Kidney epithelial cell (primary cell): ENCODE measurements at places on chromosomes 2 and 18.
A peak's percentile ranks its signal among the peaks of the same experiment; 100 is the strongest.

DNA sequence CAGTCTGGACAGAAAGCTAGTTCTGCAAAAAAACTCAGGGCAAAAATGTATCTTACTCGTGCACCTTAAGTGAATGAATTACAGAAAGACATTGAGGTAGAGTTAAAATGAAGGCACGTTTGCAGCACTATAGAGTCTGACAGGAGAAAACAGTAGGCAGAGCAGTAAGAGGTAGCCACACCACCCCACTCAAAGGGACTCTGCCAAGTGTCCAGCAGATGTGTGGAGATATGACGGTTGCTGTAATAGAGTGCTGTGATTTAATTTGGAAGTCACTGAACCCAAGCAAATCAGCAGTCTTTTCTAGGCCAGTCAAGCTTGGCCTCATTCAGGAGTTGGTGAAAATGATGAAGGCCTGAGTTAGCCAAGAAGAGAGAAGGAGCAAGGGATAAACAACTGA is 464.4 kb downstream of the PTPRM start:
- no peak for DNase-seq

- DNase-seq = no peak
These were observed 48.7 kb downstream of the NETO1 start for GRCh38 chr18:72819050-72819449.

- no peak for DNase-seq
These were observed 6.5 kb upstream of the CAPN10 start for GRCh38 chr2:240579771-240580614.

GRCh38 chr2:181308766-181309515 is 148.2 kb upstream of the ITGA4 start:
- DNase-seq = no peak

DNA sequence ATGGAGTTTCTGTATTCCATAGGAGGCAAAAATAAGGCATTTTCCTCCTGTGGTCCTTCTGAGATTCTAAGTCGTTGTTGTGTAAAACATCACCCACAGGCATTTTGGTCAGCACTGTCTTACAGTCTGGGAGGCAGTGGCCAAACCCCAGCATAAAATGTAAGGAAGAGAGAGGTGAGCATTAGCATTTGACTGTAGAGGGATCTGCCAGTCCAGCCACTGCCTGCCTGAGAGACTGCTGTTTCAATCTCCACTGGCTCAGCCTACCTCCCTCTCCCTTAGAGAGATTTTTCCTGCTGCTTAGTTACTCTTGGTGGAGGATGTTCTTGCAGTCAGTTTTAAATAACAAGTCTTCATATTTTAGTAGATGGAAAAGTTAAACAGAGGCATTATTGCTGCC is 77.0 kb downstream of the ARHGEF33 start:
- DNase-seq = no peak

GRCh38 chr18:42619771-42620170 is 495.7 kb downstream of the RIT2 start:
- no peak for DNase-seq

- DNase-seq = no peak
These were observed 131.0 kb downstream of the ALPK2 start for GRCh38 chr18:58497845-58498244.

DNA sequence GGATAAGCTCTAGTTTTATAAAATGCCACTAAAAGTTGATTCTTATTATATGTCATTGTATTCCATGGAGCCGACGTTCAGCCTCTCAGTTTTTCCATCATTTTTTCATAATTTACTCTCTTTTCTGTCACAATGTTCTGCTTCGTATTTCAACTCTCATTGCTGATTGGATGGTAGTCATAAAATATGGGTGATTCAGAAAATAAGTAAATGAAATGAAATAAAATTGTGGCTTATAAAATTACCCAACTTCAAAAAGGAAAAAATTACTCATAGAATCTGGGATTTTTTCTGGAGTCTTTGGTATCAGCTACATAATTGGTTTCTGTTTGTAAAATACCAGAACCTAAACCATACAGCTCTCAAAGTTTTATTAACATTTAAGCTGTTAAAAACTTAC is 139.7 kb upstream of the ITGA4 start:
- no peak for DNase-seq

DNA sequence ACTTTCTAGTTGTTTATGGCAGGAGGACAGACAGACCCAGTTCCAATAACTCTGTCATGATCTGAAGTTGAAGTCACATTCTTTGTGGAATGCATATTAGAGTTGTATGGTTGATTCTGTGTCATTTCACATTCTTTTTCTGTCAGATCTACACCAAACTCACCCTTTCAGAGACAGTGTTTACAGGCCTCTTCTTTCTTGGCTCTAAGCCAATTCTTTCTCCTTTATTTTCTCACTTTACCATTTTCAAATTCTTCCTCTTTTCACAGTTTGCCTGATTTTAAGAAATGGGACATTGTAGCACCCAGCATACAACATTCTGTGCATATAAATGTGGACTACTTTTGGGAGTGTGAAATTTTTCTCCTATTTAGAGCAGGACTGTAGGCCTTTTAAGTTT is 103.7 kb downstream of the CCDC85A start:
- no peak for DNase-seq

- DNase-seq = no peak
These were observed 201.7 kb downstream of the ALK start for GRCh38 chr2:29719639-29720038.

GRCh38 chr2:24315669-24316068 is 44.7 kb downstream of the ITSN2 start:
- DNase-seq = peak; percentile 16

DNA sequence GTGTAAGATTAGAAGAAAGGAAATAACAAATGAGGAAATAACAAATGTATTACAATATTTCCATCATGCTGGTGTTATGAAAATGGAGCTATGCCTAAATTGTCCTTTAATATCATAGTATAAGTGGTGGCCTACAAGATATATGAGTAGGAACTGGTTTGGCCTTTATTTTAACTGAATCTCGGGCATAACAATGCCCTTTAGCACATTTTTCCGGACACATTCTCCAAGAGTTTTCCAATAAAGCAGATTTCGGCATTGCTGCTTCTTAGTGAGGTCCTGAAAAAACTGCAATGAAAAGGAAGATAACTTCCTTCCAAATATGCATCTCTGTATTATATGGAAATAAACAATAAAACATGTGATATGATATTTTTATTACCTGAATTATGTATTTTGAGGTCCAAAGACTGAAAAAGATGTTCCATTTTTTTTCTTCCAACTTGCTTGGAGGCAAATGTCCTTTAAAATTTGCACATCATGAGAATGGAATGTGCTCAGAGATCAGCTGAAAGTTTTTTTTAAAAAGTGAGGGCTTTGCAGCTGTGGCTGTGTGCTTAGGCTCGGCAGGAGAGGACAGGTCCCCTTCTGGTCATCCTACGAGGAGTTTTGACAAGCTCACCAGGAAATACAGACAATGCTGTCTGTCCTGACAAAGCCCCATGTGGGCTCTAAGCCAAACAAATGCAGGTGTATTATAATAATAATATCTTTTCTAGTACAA is 132.3 kb upstream of the RND3 start:
- DNase-seq = peak; percentile 62

- DNase-seq = no peak
These were observed 580.4 kb upstream of the FAM98A start for GRCh38 chr2:34179511-34179910.

DNA sequence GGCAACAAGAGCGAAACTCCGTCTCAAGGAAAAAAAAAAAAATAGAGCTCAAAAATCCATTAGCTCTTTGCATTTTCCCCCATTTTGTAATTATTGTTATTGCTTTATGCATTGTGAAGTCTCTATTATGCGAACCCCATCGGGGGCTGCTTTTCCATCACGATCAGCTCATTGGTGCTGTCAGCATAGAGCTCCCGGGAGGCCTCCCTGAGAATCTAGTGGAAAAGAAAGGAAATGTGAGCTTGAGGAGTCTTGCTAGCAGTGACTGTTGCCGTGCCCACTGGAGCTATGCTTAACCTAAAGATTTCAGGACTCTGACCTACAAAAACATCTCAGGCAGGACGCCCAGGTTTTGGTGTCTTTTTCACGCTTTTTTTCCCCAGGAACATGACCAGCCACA is 102.6 kb upstream of the NDUFV2 start:
- no peak for DNase-seq

DNA sequence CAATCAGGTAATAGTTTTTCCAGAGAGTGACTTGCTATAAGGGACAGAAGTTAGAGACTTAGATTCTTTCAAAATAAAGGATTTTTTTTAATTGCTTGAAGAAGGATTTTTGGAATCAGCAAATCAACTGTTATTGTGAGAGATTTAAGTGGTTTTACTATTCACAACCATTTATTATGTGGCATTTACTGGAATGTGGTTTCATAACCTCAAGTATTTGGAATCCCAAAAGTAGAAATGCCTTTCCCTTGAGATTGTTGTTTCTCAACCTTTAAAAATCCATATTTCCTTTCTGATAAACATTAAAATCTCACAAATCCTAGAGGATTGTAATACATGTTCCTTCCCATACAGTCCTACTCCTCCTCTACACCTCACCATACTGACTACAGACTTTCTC is 5.0 kb downstream of the TANK start:
- DNase-seq = no peak

GRCh38 chr2:39141334-39142271 is 20.8 kb upstream of the SOS1 start:
- DNase-seq = no peak

GRCh38 chr2:102619414-102620319 is at the start of gene SLC9A2:
Gene SLC9A2, plus strand, starts transcription at chr2:102619553. Its CDS starts 296 bp downstream, at chr2:102619849.
- no peak for DNase-seq

DNA sequence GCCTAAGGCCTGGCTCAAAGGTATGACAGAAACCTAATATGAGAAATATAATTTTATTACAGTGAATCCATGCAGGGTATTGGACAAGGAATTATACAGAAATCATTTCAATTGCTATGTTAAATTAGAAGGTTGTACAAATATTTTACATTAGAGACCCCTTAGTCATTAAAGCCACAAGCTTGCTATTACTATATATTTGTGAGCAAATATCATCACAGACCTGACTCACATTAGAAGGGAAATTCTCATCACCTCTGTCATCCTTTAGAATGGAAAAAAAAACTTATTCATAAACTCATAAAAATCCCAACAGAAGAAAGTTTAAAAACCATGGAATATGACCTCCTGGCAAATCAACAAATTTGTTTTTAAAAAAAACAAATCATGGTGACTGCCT is 277.9 kb downstream of the DCC start:
- DNase-seq = no peak

- no peak for DNase-seq
These were observed 193.9 kb downstream of the ZRANB3 start for GRCh38 chr2:135337071-135337470.
